ENCODE measurements at places on chromosomes 7 and 10.

GRCh38 chr7:35454575-35455385, 200.9 kb upstream of the TBX20 start:
- no peak for DNase-seq

DNA sequence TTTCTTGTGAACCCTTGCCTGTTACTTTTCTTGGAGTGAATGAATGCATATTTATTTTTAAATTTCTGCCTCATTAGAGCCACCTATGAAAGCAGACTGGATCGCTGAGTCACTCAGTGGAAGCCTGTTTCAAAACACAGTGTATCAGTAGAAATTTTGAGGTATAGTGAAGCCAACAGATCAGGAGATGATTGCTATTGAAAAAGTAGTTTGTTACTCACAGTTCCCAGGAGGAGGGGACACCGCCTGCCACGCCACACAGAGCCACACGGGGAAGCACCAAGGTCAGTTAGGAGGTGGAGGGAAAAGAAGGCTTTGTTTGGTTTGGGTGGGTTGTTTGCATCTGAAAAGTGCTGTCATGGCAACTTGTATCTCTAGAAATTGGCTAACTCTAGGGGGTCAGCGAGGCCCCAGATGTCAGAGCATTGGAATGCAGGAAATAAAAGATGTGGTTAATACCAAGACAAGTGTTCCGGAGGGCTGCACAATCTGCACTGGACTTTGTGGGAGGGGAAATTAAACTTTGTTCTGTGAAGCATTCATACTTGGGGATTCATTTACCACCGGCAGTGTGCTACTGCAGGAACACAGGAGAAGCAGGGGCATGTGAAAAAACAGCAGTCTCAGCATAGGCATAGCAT, 106.4 kb upstream of the SDK1 start:
- no peak for DNase-seq

GRCh38 chr7:116524221-116524608, 621 bp upstream of the CAV1 start:
- DNase-seq = no peak

DNA sequence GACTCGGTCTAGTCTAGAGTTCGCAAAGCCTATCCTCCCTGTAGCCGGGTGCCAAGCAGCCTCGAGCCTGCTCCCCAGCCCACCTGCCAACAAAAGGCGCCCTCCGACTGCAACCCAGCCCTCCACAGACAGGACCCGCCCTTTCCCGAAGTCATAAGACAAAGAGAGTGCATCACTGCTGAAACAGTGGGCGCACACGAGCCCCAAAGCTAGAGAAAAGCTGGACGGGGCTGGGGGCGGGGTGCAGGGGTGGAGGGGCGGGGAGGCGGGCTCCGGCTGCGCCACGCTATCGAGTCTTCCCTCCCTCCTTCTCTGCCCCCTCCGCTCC, 622 bp upstream of the COL1A2 start:
- DNase-seq = peak; percentile 88

- peak; percentile 99 for DNase-seq
Observed at GRCh38 chr10:4541292-4541691, 284.7 kb upstream of the AKR1E2 start.

DNA sequence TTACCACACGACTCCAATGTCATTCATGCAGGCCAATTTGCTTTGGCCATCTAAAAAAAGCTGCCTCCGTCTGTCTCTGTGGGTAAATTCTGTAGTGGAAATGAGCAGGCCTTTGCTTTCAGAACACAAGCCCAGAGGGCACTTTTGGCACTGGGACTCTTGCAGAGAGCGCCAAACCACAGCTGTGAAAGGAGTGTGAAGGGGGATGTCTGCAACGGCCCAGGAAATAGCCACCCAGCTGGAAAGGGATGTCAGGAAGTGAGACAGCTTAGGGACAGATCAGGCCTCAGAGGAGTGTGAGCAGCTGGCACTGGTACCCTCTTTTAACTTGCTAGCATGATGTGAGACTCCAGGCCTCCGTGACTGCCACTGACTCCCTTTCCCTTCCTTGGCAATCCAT, 152.4 kb downstream of the DKK1 start:
- peak; percentile 39 for DNase-seq

- no peak for DNase-seq
Observed at GRCh38 chr7:80184693-80185092, 50.1 kb downstream of the GNAI1 start.

DNA sequence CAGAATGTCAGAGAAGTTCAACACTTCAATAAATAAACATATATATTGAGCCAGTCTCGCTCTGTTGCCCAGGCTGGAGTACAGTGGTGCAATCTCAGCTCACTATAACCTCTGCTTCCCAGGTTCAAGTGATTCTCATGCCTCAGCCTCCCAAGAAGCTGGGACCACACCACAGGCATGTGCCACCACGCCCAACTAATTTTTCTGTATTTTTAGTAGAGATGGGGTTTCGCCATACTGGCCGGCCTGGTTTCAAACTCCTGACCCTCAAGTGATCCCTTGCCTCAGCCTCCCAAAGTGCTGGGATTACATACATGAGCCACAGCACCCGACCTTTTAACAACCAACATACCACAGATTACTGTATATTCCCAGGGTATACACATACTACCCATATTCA, 134.2 kb downstream of the JMJD1C start:
- DNase-seq = peak; percentile 9

DNA sequence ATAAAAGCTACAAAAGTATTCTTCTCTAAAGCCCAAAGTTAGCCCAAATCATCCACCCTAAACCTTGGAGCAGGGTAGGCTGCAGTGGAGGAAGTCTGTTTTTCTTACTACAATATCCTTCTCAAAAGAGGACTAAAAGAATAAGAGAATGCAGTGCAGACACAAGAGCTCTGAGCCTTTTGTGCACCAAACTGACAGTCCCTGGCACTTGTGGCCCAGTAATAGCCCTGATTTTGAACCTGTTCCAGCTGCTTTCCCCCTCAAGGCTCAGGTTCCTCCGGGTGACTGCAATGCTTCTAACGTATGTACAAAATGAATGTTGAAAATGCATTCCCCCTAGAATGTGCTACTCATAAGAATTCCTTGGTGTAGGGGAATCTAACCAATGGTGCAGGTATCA, 154.4 kb downstream of the JAZF1 start:
- DNase-seq = no peak

GRCh38 chr10:75619635-75620034, 188.2 kb downstream of the LRMDA start:
- no peak for DNase-seq

- DNase-seq = no peak
Observed at GRCh38 chr7:29980151-29980550, 9.4 kb downstream of the SCRN1 start.

- DNase-seq = no peak
Observed at GRCh38 chr7:7246223-7246622, 63.9 kb downstream of the C1GALT1 start.

GRCh38 chr7:51315393-51316261, 982 bp downstream of the COBL start:
- DNase-seq = peak; percentile 27

DNA sequence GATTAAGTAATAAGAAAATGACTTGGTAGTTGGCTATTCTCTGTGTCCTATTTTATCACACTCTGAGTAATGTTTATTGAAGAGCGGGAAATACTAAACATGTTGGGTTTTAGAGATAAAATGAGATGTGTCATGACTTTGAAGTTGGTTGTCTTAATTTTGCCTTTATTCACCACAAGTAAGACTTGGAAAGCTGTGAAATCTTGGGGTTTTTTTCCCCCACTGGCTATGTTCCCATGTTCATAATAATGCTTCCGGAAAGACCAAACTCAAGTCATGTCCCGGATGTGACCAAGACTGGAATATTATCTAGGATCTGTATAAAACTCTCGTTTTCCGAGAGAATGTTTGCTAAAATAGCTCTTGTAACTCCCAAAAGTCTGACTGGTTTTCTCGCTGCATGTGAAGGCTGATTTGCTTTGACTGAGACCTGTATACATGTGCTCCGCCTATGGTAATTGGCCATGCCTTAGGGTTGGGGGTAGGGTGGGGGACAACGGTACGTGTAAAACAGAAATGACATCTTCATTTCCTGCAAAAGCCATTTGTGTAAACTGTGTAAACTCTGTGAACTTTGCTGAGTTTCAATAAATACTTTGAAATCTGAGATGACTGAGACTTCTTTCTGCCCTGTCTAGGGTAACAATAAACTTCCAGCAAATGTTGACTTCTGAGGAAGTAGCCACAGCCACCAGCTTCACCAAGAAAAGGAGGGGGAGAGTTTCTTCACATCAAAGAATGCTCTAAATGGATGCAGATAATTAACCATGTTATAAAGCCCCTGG, 169.6 kb downstream of the ZNF365 start:
- DNase-seq = no peak

- no peak for DNase-seq
Observed at GRCh38 chr7:2432910-2433712, 29.7 kb downstream of the CHST12 start.

DNA sequence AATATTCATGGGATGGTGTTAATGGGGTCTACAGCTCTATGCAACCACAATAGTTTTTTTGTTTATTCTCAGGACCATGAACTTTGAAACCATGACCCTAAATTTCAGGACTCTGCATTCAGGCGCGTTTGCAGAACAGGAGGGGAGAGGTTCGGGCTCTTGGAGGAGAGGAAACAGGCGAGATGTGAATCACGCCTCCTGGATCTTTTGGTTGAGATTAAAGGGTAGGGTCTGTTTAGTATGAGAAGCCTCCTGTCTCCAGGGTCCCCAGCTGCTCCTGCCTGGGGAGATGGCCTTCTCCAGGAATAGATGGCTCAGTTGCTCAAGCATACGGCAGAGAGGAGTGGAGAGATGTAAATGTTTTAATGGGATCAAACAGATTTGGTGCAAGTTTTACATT, 18.2 kb downstream of the TLL2 start:
- no peak for DNase-seq

DNA sequence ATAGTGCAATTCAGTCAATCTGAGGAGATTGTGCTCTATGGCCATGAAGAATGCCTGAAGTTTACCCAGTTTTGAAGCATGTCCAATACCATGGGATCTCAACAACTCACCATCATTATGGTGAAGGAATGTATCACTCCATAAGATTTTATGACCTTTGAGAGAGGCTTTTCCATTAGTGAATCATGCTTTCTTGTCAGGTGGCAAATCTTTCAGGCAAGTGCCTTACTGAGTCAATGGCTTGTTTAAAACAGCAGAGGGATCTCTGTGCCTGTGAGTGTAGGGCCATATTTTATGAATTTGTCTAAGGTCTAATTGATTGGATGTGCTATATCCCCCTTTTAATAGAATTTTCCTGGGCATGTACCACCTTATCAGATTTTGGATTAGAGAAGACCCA, 131.5 kb downstream of the CCDC7 start:
- peak; percentile 50 for DNase-seq

DNA sequence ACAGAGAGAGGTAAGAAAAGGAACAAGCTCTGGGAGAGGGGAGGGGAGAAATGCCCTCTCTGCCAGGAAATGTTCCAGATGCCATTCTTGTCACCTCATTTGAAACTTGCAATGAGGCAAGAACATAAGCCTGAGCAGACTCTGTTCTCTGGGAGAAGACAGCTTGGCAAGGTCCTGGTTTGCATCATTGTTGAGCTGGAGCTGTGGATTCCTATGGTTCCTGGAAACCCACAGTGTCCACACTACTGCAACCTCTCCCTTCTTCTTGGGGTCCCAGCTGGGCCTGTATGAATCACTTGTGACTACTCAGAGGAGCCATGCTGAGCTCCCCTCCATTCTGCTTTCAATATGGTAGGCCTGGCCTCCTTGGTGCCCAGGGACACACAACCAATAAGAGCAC, 60.8 kb upstream of the HECTD2 start:
- DNase-seq = peak; percentile 93

- DNase-seq = no peak
Observed at GRCh38 chr7:70730451-70731110, 401.4 kb upstream of the GALNT17 start.

GRCh38 chr10:478471-479245, 210.8 kb downstream of the DIP2C start:
- DNase-seq = no peak

DNA sequence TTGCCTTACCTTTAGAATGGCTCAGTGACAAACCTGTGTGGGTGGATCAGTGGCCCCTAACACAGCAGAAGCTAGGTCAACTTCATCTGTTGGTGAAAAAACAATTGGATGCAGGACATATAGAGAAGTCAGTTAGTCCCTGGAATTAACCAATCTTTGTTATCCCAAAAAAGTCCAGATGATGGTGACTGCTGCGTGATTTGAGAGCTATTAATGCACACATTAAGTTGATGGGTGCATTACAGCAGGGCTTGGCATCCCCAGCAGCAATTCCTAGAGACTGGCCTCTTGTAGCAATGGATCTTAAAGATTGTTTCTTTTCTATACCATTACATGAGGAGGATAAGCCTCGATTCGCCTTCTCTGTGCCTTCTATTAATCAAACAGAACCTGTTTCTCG, 33.3 kb downstream of the OR13A1 start:
- DNase-seq = no peak

DNA sequence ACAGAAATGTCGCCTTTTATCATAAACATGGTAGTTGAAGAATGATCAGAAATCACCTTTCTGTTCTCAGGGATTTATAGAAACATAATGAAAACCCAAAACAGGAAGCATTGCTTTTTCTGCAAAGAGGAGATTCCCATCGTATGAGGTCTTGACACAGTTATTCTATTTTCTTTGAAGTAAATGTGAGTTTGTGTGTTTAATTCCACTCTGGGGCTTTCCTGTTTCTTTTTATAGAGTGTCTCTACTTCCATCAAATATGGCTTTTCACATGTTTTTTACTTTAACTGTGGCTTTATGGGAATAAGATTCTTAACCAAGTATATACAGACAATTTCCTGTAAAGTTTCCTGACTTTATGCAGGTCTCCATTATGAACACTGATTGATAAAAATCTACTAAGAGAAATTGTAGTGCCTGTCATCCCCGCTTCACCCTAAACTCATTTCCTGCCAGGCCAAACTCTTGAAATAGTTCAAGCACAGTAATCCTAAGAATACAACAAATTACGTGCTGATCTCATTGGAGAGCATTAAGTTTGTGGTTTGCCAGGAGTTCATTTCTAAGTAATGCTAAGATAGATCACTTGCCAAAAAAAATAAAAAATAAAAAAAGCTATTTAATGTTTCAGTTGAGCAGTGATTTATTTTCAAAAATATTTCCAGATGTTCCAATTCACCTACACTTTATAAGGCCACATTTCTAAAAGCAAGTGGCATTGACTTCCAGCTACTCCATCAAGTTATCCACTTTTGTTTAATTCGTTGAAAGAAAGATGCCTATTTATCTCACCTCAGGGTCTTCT, 52.2 kb upstream of the SEC61G start:
- DNase-seq = peak; percentile 79

DNA sequence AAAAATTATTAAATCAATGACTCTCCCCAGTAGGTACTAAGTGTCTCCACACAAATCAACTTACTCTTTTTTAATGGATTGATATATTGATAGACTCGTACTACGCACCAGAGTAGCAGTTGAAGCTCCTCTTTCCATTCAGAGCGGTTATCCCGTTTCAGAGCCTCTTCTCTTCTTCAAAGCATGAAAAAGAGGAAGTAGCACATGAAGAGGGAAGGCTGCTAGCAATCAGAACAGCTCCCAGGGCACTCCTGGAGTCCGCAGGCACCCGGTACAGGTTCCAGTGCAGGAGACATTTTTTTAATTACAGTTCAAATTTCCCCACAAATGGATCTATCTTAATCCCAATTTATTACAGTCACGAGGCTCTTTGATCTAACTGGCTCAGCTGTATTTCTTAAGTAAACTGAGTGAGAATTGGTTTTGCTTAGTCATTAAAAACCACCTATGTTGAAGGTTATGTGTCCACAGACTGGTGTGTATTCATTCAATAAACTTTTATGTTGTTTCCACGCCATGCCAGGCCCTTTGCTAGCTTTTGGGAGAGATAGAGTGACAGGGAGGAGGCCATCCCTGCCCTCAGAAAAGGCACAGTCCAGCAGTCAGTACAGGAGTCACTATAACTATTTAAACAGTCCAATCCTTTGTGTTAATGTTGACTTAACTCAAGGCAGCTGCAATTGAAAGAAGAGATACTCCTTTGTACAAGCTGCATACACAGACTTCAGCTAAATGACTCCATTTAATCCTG, 32.1 kb upstream of the CALN1 start:
- DNase-seq = no peak
